Frontal cortex (tissue), 4 donors: ENCODE measurements at places on chromosomes 16 and 17.

DNA sequence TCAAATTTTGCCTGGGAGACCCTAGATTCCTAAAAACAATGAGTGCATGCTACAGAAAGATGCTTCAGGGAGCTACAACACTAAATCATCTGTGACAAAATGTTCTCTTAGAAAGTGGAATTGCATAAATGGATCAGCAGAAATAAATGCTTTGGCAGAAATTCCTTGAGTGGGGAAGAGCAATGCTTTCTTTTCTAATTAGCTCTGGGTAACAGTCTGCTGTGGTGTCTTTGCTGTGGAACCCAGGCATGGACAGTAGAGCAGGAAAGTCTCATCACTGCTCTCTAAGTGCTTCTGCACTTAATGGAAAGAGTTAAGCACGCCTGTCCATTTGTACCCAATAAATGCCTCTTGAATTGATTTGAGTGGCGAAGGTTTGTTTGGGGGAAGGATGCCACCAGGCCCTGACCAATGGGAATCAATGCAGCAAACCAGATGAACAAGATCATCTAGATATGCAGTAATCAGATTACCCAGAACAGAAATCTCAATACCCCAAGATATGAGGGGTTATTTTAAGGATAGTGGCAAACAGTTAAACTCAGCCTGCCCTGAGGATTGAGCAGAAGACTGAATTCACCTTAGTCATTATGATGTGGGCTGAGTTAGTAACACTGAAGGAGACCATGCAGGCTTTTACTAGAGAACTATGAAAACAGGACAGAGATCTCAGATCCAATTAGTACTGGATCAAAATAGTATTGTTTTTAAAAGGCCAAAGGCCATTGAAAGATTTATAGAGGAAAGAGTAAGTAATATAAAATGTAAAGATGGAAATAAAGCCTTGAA is 13.6 kb downstream of the HLF start:
- DNase-seq: no peak

- no peak for DNase-seq
These were observed 408.7 kb downstream of the SLC39A11 start for GRCh38 chr17:72683506-72684404.

- peak; percentile 84 for DNase-seq
These were observed 133.7 kb downstream of the RAB11FIP4 start for GRCh38 chr17:31524926-31525800.

- no peak for DNase-seq
These were observed 40.3 kb upstream of the TNRC6A start for GRCh38 chr16:24689128-24689527.

DNA sequence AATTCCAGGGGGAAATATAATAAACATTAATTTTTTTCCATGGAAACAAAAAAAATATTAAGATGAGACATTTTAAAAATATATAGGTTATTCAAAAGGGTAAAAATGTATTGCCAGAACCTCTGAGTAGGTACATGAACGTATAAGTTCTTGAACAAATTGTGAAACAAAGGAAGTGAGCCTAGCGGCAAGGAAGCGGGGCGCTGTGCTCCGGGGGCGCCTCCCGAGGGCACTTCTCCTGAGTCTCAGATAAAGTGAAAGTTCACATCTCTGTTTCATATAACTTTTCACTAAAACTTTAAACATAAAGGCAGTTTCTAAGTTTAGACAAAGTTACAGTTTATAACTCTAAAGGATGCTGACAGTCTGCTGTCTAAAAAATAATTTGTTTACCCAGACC is 52.3 kb downstream of the TNRC6C start:
- DNase-seq: no peak

DNA sequence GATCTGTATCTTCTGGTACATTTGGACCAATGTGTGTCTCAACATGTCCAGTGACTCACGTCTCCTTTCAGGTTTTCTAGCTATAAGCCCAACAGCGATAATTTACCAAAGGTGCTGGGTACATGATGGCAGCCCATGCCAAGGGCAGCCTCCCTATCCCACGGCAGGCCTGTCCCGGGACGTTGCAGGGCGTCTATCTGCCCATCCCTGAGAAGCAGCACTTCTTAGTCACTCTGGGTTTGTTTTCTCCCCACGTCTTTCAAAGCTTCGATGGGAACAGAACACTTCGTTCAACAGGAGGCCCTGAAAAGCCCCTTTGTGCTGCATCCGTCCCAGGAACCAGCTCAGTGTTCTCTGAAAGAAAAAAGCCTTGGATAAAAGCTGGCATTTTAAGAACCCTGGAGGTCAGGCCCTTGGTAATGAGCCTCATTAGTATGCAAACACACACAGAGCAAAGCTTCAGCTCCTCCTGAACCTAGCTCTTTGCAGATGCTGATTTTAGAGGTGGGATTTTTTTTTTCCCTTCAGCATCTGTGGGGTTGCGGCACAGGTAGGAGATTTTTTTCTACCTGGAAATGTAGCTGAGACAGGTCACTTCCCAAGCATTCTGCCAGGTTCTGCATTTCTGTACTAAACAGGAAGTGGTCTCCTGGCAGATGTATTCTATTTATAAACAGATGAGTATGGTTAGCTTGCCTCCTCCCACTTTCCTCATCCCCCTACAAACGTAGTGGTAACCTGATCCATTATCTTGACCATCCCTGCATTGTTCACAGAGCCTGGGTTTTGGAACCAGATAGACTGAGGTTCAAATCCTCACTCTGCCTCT is 17.5 kb upstream of the MT4 start:
- peak; percentile 28 for DNase-seq

- DNase-seq: no peak
These were observed 920 bp upstream of the ZCCHC14 start for GRCh38 chr16:87493608-87494280.

GRCh38 chr17:82956146-82956725 is 116.4 kb upstream of the ZNF750 start:
- DNase-seq: no peak

DNA sequence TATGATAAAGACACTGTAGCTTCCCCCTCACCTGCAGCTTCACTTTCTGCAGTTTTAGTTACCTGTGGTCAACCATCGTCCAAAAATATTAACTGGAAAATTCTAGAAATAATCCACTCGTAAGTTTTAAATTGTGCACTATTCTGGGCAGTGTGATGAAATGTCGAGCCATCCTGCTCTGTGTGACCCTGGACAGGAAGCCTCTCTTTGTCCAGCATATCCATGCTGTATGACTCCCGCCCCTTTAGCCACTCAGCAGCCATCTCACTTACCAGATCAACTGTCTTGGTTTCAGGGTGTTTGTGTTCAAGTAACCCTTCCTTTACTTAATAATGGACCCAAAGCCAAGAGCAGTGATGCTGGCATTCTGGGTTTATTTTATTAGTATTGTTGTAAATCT is 56.1 kb downstream of the SIAH1 start:
- DNase-seq: no peak

DNA sequence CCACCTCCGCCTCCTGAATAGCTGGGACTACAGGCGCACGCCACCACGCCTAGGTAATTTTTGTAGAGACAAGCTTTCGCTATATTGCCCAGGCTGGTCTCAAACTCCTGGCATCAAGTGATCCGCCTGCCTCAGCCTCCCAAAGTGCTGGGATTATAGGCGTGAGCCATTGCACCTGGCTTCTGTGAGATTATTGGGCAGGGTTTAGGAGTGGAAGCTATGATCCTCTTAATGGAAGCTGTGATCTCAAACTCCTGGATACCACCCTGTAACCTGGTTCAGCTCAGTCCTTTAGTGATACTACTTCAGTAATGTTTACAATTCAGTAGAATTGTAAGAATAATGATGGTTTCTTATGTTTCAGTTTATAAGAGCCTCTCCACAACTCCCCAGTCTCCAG is 14.1 kb downstream of the NFE2L1 start:
- no peak for DNase-seq

GRCh38 chr17:64778240-64779097 is 116.4 kb upstream of the SMURF2 start:
- peak; percentile 44 for DNase-seq

DNA sequence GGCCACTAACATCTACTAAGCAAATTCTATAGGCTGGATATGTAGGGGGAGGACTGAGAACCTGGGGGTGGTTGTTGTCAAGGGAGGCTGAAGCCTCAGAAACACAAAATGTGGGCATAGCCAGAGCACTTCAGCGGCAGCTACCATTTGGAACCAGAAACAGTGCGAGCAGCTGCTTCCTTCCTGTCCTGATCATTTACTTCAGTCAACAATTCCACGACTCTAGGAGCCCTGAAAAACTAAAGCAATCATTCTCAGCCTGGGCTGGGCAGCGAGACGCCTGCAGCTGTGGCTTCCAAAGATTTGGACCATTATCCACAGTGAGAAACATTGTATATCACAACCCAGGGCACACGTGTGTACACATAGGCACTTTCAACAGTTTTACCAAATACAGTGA is 93.9 kb upstream of the WSCD1 start:
- no peak for DNase-seq

GRCh38 chr16:56428091-56428490 is 2.7 kb upstream of the AMFR start:
- DNase-seq: no peak

DNA sequence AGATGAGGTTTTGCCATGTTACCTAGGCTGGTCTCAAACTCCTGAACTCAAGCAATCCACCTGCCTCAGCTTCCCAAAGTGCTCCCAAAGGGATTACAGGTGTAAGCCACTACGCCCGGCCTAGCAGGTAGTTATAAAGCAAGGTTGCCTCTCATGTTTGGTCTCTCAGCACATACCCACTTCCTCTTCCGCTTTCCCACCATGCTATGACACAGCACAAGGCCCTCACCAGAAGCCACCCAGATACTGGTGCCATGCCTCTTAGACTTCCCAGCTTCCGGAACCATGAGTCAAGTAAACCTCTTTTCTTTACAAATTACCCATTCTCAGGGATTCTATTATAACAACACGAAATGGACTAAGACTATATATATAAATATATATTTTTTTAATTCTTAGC is 143.6 kb downstream of the COPRS start:
- DNase-seq: no peak

DNA sequence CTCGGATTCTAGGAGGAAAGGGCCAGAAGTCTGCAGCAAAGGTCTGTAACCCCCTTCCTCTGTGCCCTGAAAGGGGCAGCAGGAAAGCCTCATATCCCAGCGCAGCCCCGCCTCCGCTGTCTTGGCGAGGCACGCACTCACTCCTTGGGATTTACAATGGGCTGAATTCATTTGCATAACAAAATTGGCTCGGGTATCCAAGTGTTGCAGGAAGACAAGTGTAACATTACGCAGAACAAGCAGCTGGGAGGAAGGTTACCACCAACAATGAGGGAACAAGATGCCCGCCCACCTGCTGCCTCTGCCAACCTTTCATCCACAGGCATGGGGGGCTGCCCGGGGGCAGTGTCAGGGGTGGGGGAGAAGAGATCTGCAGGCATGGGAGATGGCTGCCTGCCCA is 130.4 kb downstream of the MRM1 start:
- DNase-seq: no peak

DNA sequence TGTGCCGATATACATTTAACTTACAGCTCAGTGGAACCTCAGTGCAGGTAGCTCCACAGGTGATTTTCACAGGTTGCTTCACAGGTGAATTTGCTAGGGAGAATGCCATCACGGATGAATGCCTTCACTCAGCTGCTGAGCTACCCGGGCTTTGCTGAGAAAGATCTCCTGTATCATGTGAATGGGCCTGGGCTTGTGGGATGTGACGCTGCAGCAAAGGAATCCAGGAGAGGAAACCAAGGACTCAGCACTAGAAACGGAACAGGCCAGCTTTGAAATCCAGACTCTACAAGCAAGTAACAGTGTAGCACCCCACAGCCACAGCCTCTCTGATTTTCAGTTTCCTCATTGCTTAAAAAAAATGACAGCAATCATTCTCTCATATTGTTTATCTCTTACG is 271.4 kb upstream of the MAF start:
- DNase-seq: no peak

GRCh38 chr17:51064061-51064735 is 56.5 kb downstream of the SPAG9 start:
- DNase-seq: no peak

GRCh38 chr16:138049-138417 is 440 bp downstream of the NPRL3 start:
- peak; percentile 37 for DNase-seq

- no peak for DNase-seq
These were observed 43.5 kb upstream of the BCAR1 start for GRCh38 chr16:75294773-75295459.

DNA sequence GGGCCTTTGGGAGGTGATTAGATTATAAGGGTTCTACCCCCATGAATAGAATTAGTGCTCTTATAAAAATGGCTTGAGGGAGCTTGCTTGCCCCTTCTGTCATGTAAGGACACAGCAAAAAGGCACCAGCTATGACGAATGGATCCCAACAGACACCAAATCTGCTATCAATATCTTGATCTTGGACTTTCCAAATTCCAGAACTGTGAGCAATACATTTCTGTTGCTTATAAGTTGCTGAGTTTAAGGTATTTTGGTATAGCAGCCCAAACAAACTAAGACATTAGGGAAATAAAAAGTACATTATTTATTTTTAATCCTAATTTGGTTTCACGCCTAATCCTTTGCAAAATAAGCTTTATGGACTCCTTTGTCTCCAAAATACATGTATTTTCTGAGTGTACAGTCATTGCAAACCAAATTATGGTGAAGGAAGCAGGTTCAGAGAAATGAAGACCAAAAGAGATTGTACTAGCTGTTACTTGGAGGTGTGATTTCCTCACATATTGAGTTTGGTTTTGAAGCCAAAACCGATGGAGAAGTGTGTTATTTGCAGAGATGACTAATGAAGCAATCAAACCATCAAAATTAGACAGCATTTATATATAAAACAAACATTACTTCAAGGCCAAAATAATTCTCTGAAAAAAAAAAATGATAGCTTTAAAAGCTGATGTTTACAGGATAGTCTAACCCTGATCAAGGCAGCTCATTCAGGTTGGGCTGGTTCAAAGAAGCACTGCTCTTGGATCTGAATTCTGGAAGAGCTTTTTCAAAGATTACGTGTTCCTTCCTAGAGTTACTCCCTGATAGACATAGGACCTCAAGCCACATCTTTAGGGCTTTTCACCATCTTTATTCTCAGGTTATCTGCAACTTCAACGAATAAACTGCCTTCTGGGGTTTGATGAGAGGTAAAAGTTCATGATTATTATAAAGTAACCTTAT is 71.6 kb downstream of the MYO1D start:
- no peak for DNase-seq

DNA sequence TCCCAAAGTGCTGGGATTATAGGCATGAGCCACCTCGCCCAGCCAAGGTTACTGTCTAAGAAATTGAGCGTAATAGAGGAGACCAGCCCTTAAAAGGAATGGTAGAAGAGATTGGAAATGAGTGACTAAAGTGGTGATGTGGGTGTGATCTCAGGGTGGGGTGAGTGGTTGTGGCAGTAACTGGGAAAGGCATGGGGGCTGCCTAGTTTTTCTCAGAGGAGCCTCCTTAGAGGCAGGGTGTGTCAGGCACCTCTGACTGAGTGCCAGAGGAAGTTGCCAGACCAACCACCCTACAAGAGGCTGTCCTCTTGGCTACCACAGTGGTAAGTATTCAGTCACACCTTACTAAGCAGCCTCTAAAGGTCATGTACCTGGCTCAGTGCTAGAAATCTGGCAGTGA is 8.9 kb downstream of the DUS2 start:
- no peak for DNase-seq

- DNase-seq: no peak
These were observed 3.8 kb downstream of the LITAFD start for GRCh38 chr16:8885674-8886592.

GRCh38 chr17:37045351-37045922 is 96.7 kb downstream of the AATF start:
- no peak for DNase-seq
